ENCODE measurements at places on chromosomes 6 and 20.

GRCh38 chr6:52385074-52385473, 23.1 kb downstream of the PAQR8 start:
- no peak for DNase-seq

DNA sequence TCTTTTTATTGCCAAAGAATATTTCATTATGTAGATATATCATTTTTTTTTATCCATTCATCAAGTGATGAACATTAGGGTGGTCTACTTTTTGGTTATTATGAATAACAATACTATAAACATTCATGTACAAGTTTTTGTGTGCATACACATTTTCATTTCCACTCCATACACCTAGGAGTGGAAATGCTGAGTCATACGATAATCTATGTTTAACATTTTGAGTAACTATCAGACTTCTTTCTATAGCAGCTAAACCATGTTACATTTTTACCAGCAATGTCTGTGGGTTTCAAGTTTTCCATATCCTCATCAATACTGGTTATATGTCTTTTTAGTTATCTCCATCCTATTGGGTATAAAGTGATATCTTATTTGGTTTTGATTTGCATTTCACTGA, 65.7 kb downstream of the PRSS35 start:
- DNase-seq: no peak

DNA sequence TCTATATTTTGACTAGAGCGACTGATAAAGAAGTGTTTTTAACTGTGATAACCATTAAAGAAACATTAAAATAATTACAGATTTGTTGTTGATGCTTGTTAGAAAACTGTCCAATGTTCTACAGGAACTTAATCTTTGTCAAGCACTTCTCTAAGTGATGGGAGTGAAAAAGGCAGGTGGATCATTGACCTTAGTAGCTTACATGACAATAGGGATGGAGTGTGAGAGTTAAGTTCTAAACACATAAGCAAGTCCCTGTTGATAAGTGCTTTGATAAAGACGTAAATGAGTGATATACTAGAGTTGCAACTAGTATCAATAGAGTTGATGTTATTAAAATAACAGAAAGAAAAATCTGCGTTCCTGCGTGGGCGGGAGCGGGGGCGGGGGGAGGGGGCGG, 931.5 kb upstream of the EPHA7 start:
- DNase-seq: no peak

DNA sequence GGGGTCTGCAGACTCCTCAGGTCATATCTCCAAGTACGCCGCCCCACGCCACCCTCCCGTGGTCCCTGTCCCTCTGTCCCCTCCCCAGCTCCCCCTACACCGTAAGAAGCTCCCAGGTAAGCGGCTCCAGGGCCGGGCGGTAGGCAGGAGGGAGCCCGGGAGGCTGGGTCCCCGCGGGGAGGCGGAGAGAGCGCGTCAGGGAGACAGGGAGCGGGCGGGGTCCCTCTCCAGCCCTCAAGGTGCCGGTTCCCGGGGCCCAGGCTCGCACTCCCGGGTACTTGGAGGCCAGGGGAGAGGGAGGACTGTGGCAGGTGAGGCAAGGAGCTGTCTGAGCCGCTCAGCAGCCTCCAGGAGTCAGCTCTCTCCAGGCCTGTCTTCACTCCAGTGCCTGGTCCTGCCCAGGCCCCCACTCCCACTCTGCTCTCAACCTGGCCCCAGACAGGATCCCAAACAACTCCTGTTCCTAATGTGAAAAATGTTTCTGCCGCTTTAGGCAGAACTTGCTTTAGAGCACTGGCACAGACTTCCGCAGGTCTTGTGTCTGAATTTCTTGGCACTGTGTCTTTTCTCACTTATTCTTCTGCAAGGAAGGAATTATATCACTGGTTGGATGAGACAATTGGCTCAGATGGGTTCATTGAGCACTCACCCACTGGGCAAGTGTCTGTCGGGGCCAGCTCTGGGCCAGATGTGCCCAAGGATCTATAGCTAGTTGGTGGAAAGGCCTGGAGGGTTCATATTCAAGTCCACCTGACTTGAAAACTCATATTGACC, 36.6 kb downstream of the HLA-G start:
- no peak for DNase-seq

DNA sequence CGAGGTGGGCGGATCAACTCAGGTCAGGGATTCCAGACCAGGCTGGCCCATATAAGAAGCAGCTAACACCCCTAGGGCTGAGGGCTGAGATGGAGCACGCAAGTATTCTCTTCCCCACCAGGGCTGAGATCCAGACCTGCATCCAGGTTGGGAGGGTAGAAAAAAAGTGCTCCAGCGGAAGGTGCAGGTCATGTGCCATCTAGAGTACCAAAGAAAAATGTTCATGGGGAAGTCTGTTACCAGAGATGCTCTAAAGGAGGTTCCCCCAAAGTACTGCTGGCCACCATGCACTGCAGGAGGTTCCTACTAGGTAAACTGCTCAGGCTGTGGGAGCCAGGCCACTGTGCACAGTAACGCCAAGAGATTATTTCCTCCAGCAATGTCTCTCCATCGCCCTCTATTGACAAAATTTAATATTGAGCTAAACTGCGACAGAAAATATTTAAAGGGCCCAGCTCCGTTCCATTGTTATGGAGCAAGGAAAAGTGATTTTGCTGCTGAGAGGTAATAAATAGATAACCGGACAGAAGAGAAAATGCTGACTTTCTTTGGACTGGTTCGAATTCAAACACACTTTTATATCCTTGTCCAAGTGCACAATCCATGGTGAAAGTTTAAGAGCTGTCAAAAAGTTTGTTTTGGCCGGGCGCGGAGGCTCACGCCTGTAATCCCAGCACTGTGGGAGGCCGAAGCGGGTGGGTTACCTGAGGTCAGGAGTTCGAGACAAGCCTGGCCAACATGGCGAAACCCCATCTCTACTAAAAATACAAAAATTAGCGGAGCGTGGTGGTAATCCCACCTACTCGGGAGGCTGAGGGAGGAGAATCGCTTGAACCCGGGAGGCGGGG, 159.9 kb downstream of the OR2B2 start:
- DNase-seq: peak; percentile 91

DNA sequence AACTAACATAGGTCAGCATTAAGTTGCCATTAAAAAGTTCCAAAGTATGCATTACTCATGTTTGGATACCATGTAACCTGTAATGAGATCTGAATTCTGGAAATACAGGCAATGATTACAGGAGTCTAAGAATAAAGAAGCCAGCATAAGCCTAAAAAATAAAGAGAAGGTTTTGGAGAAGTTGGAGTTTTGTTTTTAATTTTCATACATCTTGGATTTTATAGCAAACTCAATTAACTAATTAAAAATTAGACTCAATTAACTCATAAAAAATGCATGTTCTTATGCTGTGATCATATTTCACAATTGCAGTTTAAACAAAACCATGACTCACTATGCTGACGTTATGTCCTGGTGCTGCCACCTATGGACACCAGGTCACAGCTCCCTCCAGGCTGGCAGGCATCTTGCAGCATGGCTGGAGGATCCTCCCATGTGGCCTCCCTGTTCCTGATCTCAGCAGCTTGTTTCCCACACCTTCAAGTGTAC, 648.8 kb upstream of the AGPAT4 start:
- DNase-seq: peak; percentile 39

GRCh38 chr20:47875297-47876025, 90.2 kb upstream of the SULF2 start:
- no peak for DNase-seq

- no peak for DNase-seq
These were observed 326.6 kb downstream of the COL12A1 start for GRCh38 chr6:74879234-74879633.

DNA sequence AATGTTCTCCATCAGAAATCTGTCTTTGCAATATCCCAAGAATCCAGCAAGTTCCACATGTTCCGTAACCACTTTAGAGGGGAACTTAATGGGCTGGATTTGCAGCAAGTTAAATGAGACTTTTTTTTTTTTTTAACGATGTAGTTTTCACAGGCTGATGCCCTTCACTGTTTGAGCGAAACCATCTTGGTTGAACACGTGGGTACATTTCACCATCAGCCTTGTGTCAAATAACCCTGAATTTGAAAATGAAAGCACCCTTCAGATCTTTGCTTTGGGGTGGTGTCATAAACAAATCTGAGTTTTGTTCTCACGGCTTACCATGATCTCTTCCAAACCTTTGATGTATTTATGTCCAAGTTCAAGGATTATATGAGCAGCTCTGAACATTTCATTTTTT, 73.7 kb upstream of the EXOC2 start:
- no peak for DNase-seq

DNA sequence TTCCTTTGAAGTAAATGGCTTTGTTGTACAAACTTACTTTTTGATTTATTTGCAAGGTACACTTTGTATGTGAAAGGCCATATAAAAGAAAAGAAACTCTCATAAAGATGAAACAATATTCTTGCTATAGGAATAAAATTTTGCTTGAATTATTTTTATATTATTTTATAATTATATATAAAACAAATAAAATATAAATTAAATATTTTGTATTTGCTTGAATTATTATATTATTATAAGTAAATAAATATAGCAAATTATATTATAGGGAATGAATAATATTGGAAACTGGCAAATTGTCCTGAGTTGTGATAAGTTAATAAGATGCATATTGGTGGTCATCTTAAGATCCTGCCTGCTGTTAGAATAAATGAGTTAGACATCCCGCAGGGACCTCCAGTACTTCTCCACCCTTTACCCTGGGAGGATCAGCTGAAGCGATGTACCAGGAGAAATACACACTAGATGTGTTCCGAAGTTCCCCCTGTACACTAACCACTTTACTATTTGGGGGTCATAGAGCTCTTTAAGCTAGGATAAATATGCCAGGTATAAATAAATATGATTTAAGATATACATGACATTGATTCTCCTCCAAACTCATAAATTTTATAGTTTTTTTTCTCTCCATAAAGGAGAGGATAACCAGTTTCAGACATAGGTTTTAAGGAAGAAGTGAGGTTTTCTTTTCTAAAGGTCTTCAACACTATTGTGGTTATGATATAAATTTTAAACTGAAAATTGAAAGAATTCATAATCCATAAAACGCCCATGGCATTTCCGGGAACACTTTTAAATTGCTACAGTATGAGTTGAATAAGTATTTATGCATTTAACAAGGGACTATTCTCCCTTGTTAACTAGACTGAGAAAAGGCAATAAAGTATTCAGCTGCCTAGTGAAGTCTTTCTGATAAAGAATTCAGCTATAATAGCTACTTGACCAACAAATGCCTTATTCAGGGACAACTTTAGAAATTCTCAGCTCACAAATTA, 486.3 kb upstream of the MARCKS start:
- DNase-seq: no peak

GRCh38 chr6:36865835-36866234, 8.8 kb downstream of the PPIL1 start:
- DNase-seq: no peak

- no peak for DNase-seq
These were observed 128.4 kb upstream of the NOX3 start for GRCh38 chr6:155584006-155584405.

DNA sequence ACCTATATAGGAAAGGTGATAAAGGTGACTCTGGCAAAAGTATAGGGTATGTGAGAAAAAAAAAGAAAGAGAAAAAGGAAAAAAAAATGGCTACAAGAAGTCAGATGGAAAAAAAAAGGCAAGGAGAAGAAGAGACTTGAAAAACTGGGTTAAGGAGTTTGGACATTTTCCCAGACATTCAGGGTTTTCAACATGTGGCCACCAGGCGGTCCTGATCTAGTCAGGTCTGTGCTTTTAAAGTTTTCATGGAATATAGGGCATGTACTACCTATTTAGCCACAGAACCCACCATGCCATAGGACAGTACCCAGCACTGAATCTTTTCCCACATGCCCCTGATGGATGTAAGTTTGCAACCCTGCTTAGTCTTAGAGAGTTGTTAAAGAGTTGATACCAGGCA, 433.7 kb downstream of the MAFB start:
- DNase-seq: no peak

DNA sequence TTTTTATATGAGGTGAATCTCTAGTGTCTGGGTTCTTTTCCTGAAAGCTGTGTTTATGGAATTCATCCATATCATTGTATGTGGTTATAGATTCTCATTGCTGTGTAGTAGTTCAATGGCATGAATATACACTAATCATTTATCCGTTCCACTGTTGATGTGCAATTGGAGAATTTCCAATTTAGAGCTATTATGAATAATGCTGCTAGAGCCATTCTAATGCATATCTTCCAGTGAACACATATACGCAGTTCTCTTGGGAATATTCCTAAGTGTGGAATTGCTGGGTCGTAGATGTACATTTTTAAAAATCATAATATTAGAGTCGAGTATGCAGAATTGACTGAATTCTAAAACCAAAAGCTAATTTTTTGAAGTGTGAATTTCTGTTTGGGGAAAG, 327.5 kb upstream of the JAG1 start:
- DNase-seq: no peak

GRCh38 chr6:125586074-125586473, 163.4 kb upstream of the HEY2 start:
- no peak for DNase-seq

DNA sequence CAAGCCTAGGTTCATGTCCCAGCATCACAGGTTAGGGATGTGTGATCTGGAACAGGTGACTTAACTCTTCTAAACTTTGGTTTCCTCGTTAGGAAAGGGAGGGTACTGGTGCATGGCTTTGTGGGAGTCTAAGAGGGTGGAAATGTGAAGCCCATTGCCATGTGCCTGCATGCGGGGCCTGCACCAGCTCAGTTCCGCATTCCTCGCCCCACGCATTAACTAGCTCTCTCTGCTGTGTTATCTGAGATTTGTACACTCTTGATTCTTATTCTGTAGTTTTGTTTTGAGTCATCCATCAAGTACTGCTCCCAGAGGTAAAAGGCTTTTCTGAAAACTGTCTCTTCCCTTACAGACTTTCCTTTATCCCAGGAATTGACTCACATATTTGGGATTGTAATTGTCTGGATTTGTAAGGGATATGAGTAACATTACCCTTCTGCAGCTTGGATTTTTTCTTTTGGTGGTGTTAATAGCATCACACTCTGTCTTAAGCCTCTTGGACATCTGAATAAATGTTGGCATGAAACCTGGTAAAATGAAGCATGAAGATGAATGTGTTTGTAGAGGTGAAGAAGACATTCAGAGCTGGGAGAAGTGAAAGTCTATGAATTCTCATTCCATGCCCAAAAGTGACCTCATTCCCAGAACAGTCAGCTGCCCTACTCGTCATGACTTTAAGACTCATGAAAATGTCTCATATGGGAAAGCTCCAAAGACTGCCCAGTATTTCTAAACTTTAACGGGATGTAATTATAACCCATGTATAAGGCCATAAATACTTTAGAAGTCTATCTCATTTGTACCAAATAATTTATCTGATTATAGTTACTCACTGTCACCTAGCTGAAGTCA, 357.3 kb downstream of the FOXA2 start:
- no peak for DNase-seq

DNA sequence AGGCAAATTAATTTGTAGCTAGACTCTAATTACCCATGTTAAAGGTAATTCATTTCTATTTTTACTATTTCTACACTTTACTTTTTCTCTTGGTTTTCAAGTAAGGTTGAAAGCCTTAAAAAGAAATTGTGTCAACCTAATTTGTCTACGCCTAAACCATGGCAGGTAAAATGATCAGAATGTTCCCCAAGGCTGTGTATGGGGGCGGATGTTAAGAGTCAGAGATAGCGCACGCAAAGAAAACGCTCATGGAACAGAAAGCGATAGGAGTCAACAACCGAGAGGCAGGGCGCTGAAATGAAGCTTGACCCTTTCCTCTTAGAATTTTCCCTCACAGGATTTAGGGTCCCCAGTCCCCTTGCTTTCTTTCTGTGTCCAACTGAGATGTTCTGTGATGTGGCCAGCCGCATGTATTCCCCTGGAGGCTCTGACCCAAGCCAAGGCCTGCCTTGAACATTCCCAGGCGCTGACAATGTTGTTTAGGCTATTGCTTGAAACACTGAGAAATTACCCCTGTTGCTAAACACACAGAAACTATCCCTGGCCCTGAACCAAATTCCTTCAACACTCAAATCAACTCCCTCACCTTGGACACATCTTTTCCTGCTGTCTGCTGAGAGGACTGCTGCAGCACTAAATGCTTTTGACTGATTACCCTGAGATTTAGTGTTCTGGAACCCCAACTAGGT, 10.9 kb downstream of the PSMB1 start:
- DNase-seq: no peak

Data from retina (tissue), 1 donor.